ENCODE measurements at places on chromosomes 2 and 18.

- no peak for DNase-seq
Observed at GRCh38 chr2:66125951-66126350, 309.0 kb upstream of the MEIS1 start.

DNA sequence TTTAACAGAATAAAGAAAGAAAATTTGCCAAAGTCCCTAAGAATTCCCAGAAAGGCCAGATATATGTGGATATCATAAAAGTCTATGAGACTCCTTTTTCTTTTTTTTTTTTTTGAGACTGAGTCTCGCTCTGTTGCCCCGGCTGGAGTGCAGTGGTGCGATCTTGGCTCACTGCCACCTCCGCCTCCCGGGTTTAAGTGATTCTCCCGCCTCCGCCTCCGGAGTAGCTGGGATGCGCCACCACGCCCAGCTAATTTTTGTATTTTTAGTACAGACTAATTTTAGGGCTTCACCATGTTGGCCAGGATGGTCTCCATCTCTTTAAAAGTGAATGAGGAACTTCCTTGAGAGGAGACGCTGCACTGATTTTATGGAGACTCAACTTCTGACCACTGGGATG, 335.2 kb downstream of the FBXO15 start:
- no peak for DNase-seq

- no peak for DNase-seq
Observed at GRCh38 chr2:3662239-3662638, 4.2 kb downstream of the ALLC start.

GRCh38 chr2:195330513-195330956, 326.5 kb upstream of the SLC39A10 start:
- peak; percentile 64 for DNase-seq

GRCh38 chr2:204329532-204329931, 215.7 kb upstream of the PARD3B start:
- DNase-seq, result no peak

DNA sequence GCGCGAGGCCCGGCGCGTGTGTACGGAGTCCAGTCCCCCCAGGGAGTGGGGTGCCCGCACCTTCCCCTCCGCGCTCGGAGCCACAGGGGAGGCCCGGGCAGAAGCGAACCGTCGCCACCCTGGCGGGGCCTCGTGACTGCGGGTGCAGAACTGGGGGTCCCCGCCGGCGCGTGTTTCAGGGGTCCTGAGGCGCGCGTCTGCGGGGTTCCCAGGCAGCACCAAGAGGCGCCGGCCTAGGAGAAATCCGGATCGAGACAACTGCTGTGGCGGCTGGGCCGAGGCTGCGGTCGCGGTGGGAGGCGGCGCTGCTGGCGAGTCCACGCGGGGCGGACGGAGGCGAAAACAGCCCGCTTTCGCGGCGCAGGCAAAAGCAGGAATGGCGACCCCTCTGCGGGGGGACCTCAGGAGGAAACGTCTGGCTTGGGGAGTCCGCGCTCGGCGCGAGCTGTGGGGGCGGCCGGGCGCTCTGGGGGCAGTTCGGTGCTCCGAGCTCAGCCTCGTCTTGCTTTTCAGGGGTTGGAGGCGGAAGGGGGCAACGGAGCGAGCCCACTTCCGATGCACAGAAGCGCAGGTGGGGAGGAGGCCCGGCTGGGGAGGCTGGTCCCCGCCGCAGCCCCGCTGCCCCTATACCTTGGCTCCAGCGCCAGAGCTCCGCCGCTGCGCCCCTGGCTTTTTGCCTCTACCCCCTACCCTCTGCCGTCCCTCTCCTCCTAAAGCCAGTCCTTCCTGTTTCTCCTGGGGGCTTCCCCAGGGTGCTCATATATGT, 81.5 kb upstream of the LDLRAD4 start:
- DNase-seq, result no peak

DNA sequence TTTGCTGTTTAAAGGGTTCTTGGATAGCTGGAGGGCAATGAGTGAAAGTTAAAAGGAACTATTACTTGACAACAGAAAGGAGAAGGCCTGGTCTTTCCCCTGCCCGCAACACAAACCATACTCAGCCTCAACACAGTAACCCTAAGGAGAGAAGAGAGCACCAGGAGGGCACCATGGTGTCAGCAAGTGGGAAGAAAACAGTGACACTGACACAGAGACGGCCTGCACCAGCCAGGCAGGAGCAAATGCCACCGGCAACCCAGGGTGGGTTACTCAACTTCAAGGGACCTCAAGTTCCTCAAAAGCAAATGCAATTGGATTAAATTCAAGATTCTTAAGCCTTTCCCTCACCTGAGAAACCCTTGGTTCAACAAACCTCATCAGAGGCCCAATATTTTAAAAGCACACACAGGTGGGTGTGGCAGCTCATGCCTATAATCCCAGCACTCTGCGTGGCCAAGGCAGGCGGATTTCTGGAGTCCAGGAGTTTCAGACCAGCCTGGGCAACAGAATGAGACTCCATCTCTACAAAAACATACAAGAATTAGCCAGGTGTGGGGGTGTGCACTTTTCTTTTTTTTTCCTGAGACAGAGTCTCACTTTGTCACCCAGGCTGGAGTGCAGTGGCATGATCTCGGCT, 52.3 kb downstream of the TFCP2L1 start:
- DNase-seq, result no peak

DNA sequence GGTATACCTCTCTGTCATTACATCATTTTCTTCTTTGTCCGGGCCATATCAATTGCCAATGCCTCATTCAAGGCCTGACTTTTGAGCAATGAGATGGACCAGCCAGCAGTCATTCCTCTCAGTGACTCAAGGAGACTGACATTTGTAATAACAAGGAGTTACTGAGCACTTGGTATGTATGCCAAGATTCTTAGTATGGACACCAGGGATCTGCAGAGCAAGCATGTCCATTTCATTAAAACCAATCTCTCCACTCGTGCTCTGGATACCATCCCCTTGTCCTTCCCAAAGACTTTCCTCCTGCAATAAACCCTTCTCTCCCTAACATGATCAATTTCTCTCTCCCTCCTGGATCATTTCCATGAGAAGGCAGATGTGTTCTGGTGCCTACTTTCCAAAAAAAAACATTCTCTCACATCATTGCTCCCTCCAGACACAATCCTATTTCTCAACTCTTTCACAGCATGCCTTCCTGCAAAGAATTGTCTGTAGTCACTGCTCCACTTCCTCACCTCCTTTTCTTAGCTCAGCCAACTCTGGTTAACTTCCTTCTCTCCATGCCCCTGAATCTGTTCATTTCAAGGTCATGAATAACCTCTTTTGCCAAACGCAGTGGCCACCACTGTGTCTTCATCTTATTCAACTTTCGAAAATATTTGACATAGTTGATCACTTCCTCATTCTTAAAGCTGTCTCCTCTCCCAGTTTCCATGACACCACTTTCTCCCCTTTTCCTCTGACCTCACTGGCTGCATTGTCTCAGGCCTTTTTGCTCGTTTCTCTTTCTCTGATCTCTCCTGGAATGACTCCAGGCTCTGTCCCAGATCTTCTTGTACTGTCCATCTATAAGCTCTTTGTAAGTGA, 102.8 kb upstream of the CYP1B1 start:
- no peak for DNase-seq

- DNase-seq, result no peak
Observed at GRCh38 chr2:139609109-139609508, 828.9 kb upstream of the NXPH2 start.

DNA sequence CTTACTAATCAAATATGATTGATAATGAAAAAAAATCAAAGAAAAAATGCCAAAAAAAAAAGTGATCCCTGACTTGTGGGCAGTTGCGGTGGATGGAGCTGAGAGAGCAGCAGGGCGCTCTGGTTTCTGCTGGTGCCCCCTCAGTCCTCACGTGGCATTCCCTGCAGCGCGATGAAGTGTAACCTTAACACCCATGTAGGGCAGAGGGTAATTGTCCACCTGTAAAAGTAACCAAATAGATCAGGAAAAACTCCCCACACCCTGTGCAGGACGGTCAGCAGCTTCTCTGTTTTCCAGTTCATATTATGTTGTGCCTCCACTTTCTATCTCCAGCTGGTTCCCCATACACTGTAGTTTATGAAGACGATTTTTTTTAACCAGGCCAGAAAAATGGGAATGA, 25.0 kb downstream of the COA5 start:
- no peak for DNase-seq

- DNase-seq, result no peak
Observed at GRCh38 chr2:31208240-31208639, 9.1 kb downstream of the CAPN14 start.

DNA sequence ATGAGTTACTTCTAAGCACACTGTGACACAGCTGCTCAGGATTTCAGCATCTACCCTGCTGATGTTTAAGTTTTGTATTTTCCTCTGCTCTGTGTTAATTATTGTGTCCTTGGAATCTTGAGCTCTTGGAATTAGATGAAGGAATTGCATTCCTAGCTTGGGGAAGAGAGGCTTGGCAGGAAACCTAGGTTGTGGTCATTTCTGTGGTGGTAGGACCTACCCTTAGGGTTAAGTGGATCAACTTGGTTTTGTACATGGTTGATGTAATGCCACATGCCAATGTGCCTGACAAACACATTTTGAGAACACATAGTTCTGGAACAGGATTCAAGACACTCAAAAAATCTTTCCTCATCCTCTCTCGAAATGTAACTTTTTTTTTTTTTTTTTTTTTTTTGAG, 264.5 kb upstream of the MEX3C start:
- no peak for DNase-seq

DNA sequence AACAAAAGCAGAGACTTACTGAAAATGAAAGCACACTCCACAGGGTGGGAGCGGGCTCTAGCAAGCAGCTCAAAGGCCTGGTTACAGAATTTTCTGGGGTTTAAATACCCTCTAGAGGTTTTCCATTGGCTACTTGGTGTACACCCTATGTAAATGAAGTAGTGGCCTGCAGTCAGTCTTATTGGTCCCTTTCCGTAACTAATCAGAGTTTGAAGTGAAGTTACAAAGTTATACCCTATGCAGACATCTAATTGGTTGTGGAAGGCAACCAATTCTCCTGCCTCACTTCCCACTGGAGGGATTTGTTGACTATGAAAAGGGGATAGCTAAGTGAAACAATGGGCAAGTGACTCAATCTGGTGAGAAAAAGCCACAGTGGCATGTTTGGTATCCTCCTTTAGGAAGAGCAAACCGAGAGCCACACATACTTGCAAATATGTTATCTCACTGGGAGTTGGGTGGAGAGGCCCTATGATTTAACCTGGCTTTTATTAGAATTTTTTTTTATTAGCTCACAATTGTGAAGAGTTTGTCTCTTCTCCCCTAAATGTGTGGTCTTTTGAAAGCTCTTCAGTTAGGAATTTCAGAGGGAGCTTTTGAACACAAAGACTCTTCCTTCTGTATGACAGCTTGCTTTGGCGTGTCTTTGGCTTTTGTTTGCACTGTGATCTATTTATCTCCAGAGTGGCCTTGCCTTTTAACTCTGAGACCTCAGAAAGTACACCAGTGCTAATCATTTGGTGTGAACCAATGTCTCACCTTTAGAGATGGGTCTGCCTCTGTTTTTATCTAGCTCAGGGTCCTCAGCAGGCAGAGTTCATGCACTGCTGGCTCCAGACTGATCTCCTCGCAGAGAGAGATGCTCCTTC, 69.6 kb downstream of the MAP4K4 start:
- DNase-seq, result no peak

DNA sequence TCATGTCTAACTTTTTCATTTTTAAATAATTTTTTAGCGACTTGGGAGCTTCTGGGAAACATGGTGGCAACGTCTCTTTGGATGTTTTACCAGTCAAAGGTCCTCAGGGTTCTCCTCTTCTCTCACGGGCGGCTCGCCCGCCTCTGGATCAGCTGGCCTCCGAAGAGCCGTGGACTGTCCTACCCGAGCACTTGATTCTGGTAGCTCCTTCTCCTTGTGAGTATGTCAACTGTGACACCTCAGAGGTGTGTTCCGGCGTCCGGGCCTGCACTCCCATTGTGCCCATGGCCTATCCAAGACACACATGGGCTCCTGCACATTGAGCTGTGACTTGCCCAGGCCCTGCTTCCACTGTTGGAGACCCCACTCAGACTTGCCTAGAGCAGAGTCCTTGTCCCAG, 104.3 kb downstream of the CEP192 start:
- DNase-seq, result no peak

DNA sequence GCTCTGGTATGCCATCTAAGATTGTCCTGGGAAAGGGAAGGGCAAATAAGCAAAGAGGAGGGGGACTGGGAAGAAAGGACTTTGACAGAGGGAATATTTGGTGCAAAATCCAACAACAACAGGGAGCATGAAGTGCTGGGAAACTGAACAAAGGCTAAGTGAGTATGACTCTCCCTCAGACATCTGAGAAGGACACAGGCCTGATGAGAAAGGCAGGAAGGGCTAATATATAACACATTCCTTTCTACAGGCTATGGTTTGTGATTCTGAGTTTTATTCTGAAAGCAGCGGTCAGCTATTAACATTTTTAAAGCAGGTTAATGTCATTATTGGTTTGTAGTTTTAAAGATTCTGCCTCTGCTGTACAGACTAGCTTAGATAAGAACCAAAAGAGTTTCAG, 1579.5 kb downstream of the LRP1B start:
- no peak for DNase-seq

DNA sequence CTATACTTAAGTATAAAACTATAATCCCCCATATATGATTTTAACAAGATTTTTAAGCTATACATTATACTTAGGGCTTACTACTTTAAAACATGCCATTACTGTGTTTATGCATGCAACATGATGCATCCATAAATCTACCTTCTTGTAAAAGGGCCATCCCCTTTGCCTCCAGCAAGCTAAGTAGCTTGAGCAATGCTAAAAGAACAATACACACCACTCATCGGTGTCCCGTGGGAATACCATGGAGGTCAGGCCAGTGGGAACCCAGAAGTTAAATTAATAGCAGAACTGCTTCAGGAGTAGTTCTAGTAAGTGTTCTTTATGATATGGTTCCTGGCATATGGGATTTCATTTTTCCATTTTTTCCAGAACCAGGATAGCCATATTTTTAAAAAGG, 37.8 kb downstream of the SH3RF3 start:
- DNase-seq, result no peak

- no peak for DNase-seq
Observed at GRCh38 chr2:96649342-96649741, 6.8 kb downstream of the FER1L5 start.

DNA sequence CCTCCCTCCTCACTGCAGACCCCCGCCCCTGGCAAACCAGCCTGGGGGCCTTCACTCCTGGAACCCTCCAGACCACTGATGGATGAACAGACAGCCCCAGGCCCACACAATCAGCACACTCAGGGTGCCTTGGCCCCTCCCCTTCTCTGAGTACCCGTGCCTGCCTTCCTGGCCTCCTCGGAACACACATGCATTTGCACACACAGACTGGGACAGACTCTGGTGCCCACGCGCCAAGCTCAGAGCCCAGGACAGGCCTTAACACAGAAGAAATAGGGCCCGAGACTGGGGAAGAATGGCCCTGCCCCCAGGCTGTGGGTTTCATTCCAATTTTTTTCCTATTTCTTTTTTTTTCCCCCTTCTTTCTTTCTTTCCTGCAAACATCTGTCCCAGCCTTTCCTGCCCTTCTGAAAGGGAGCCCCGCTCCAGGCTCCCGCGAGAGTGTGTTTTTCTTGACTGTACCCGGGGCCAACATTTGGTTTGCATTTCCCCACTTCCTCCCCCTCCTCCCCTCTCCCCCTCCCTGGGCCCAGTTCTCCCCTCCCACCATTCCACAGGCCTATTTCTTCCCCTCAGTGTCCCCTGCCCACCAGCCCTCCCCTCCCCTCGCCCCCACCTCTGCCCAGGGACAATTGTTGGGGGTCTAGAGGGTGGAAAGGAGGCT, 618 bp upstream of the TNS1 start:
- DNase-seq, result no peak

Data from NCI-H2081 treated with DMSO at 0.1 percent for 48 hours (cell line).